ENCODE measurements at places on chromosomes 6 and 20.

DNA sequence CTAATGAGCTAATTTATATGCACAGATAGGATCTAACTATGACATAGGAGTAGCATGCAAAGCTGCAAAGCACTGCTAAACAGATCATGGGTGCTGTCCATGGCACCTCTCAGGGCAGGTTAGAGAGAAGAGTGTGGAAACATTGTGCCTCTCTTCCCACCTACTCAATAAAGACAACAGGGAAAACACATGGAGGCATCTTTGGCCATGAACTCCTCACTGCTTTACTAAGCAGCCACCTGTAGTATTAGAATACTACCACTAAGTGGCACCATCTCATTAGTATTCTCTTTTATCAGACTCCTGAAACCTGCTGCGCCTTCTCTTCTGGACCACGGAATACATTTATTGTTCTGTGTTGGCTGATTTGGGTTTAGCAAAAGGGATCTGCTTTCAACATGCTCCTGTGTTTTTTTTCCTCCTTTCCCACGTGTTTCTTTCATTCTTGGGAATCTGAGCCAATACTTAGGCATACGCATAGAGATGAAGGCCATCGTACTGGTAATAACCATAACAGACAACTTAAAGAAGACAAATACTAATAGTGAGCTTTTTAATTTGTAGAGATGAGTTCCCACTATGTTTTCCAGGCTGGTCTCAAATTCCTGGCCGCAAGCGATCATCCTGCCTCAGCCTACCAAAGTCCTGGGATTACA lies 9.4 kb upstream of the HDDC2 start:
- no peak for DNase-seq

GRCh38 chr6:16196260-16196983 lies 42.0 kb upstream of the GMPR start:
- no peak for DNase-seq

- peak; percentile 38 for DNase-seq
Measured at GRCh38 chr6:72861935-72862432, 240.1 kb downstream of the KCNQ5 start.

GRCh38 chr6:20881365-20881764 lies 347.1 kb downstream of the CDKAL1 start:
- DNase-seq, result no peak

- DNase-seq, result no peak
Measured at GRCh38 chr20:43096931-43097260, 92.8 kb downstream of the PTPRT start.

GRCh38 chr6:135268740-135269139 lies 87.6 kb downstream of the MYB start:
- DNase-seq, result no peak

DNA sequence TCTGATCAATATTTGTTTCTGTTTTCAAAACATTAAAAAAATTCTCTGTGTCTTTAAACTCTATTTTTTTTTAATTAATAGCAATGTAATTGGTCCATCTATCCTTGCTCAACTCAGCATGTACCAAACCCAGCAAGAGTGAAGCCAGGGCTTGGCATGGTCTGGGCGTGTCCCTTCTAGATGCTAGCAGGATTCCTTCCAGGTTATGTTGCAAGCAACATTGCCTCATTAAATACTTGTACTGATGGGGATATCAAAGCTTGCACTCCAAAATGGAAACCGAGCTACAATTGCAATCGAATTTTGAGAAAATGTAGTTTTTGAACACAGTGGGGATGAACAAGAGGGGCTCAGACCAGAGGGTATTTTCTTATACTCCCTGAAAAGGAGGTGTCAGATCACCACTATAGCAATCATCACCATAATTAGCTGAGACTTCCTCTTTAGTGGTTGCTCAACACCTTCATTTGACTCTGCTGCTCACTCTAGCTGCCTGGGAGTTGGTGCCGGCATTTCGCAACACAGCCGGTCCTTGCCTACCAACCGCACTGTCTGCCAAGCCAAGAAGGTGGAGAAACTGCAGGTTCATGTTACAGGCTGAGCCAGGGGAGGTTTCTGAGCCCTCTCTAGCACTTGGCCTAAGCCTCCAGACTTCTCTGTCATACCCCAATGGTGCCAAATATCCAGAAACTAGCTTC lies 67.8 kb upstream of the RALGAPA2 start:
- no peak for DNase-seq

- no peak for DNase-seq
Measured at GRCh38 chr6:126477678-126478077, 137.8 kb downstream of the CENPW start.

GRCh38 chr6:15464211-15464725 lies 198.6 kb downstream of the DTNBP1 start:
- no peak for DNase-seq
